ENCODE measurements at places on chromosomes 1 and 21.

GRCh38 chr1:197471248-197471985 lies 203.4 kb downstream of the CRB1 start:
- DNase-seq, result no peak

- no peak for DNase-seq
Measured at GRCh38 chr1:15153842-15154479, 414 bp downstream of the TMEM51 start.

DNA sequence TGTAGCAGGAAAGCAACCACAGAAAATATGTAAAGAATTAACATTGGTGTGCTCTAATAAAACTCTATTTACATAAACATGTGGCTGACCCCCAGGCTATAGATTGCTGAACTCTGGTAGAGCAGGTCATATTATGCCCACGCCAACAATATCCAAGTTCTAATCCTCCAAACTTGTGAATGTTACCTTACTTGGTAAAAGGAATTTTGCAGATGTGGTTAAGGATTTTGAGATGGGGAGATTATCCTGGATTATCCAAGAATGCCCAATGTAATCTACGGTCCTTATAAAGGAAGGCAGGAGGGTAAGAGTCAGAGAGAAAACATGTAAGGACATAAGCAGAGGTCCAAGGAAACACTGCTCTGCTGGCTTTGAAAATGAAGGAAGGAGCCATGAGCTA lies 201.0 kb downstream of the USH2A start:
- DNase-seq, result no peak

DNA sequence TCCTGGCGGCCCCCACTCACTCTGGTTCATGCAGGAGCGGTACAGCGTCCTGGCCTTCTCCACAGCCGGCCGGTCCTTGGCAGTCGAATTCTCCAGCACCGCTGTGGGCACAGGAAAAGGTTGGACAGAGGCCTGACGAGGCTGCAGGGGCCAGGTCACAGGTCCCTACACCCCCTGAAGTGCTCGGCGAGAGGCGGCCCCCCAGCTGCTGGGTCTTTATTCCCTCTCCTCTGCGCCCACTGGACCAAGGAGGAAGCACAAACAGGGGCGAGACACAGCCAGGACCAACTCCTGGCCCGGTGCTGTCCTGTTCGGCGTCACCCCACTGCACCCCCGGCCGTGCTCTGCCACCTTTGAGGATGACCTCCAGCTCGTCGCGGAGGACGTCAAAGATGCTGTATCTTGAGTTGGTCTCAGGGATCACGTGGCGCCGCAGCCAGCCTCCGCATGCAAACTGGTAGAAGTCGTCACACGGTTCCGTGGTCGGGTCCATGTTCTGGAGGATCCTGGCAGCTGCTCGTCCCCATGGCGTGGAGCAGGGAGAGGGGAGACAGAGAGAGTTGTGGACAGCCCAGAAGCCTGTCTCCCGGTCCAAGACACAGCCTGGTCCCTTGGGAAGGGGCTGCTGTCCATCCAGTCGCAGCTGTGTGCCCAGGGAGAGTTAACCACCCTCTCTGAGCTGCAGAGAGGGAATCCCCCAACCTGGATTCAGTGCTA lies 22.9 kb downstream of the PRXL2B start:
- DNase-seq, result no peak

DNA sequence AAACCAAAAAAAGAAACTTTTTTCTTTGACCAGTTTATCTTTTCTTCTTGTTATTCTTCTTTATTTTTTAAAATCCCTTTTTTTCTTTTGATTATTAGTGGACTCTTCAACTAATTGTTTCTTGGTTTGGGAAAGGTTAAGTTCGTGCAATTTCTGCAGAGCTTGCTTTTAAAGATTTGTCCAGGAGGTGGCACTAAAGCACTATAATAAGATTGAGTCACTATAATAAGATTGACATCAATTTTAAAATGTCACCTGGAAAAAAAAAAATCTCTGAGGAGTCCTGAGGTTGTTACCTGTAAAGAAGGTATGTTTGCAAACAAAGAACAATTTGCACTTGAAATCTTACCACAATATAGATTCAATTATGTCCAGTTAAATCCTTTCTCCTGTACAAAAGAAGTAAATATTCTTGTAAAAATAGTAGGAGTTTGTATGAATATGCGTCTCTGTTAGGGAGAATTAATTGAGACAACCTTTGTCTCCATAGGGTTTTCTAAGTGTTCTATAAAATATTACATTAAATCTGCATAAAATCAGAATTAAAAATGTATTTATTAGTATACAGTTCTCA lies 166.7 kb downstream of the ADGRL4 start:
- DNase-seq, result no peak

DNA sequence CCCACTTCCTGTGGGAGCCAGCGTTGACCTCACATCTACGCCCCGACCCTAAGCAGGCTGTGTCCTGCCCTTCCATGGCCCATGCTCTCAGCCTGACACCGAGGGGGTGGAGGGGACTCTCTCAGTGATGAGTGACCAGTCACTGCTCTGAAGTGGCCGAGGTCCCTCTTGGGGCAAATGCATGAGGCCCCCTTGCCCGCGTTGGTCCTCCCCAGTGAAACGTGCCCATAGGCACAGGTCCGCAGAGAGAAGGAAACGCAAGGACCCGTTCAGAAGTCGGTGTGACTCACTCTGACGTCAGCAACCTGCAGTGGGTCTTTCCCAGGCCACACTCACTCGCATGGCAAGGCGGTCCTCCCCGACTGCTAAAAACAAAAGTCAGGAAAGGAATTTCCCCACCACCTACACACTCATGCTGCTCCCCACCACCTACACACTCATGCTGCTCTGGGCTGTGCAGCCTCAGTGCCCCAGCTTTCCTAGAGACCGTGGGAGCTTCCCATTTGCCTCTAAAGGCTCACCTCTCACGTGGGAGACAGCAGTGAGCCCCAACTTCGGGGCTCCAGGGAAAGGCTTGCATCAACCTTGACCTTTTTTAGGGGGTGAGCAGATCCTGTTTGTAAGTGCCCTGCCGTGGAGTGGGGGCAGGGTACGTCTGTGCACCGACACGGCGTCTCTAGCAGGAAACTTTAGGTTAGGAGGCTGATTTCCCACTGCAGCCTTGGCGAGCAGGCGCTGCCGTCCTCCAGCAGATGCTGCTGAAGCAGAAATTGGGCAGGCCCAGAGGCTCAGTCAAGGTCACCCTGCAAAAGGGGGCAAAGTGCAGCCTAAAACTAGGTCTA lies 11.4 kb downstream of the UBASH3A start:
- no peak for DNase-seq

DNA sequence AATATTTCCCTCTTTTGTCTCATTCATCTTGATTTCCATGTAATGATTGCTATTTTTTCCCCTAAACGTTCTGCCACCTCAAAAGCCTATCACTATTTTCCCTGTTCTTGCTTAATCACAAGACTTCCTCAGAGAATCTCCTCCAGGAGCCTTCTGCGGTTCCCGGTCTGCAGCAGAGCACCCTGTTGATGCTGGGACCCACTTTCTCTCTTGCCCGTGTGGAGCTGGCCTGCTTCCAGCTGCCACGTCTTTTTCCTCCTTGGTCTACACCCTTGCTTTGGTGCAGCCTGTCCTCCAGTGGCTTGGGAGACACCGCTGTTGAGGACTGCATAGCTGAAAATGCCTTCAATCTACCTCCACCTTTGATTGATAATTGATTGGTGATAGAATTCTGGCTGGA lies 70.0 kb upstream of the COA6 start:
- DNase-seq, result no peak
